ENCODE measurements at places on chromosomes 16 and 17.

DNA sequence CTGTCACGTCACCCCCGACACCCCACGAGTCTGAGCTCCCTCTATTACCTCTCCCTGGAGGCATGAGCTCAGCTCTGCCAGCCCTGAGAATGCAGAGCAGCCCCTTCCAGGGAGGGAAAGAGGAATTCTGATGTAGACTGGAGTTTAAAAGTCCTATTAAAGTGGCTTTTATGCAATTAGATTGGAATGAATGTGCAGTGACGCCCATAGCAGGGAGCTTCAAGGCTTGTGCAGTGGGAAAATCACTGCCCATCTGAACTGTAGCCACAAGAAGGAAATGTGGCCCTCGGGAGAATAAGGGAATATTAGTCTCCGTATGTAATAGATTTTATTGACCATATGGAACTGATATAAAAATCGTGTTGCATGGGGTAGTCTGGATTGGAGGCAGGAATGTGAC, 66.9 kb downstream of the ZNF423 start:
- DNase-seq = peak; percentile 35

DNA sequence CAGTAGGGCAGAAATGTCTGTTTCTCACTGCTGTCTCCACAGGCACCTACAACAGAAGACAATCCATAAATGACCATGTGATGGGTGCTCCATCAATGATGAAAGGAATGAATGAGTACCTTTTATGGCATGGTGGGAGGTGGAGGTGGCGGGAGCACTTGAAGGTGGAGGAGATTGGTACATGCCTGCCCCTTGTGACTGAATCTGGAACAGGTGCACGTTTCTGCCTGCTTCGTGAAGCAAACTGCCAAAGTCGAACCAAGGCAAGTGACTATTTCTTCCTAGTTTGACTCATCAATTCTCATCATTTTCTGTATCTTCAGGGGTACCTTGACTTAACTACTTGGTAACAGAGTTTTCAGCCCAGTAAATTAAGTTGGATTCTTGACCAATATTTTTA, 25.4 kb downstream of the CDRT15 start:
- no peak for DNase-seq

DNA sequence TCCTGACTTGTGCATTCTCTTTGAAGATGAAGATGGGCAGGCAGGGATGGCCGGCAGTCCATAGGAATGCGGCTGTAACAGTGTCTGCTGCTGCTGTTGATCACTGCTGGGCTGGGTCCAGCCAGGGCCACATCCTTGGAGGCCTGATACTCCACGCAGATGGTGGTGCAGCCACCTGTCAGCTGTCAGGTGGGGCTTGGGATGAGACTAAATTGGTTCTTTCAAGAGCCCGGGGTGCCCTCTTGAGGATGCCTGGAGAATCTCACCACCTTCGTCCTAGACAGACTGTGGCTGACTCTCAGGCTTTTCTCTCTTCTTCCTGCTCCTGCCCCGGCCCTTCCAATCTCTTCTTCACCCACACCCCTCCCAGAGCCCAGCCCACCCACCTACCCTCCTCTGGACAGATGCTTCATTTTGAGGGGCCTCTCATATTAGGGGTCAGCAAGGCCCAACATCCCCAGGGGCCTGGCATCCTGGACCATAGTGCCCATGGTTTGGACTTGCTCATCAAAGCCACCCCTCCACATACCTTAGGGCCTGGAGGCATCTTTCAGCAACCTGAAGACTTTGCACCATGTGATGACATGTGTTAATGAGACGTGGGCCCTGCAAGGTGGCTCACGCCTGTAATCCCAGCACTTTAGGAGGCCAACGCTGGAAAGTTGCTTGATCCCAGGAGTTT, 19.1 kb downstream of the OSBPL7 start:
- peak; percentile 22 for DNase-seq

GRCh38 chr16:57614944-57615343, 13.5 kb upstream of the ADGRG1 start:
- DNase-seq = no peak

DNA sequence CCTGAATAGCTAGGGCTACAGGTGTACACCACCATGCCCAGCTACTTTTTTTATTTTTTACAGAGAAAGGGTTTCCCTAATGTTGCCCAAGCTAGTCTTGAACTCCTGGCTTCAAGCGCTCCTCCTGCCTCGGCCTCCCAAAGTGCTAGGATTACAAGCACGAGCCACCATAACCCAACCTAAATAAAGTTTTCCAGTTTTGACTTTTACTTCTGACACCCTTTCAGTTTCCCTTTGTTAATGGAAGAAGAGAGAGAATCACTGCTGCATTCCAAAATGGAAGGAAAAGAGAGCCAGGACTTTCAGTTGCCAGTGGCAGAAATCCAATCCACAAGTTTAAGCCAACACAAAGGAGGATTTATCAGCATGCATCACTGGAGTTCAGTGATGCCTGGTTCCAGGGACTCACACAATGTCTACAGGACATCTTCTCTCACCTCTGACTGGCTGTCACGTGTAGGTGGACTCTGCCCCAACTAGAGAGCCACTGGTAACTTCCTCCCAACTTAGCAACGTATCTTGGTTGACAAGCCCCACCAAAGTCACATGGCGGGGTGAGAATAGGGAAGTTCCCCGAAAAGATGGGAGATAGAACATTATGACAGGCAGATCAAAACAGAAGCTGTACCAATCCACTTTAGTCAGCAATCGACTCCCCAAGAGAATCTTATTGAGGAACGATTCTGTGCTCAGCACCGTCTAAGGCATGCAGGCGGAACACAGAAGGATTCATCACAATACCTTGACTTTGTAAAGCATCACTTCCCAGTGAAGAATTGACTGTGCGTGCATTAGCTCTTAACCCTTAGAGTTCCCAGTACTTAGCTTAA, 46.5 kb downstream of the GAS7 start:
- no peak for DNase-seq

DNA sequence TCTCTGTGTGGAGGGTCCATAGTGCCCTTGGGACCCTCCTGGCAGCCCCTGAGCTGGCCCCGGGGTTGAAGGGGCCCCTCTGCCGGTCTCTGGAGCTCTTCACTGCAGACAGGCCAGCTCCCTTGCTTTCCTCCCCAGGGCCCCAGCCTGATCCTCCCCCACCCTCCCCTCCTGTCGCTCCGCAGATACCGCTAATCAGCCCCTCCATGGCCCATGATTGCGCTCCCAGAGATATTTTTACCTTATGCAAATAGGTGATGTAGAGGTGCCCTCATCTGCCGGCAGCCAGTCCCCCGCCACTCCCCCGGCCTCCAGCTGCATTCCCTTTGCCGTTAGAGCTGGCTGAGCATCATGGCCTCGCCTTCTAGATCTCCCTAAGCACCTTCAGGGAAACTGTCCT, 9.2 kb downstream of the MMP15 start:
- DNase-seq = no peak

DNA sequence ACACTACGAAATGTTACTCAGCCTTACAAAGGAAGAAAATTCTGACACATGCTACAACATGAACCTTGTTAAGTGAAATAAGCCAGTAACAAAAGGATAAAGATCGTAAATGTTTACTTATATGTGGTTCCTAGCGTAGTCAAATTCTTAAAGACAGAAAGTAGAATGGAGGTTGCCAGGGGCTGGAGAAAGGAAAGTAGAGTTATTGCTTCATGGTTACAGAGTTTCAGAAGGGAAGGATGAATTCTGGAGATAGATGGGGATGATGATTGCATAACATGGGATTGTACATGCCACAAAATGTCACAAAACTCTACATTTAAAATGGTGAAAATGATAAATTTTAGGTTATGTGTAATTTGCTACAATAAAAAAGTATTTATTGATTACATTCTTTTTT, 103.8 kb downstream of the CHD9NB start:
- DNase-seq = no peak

DNA sequence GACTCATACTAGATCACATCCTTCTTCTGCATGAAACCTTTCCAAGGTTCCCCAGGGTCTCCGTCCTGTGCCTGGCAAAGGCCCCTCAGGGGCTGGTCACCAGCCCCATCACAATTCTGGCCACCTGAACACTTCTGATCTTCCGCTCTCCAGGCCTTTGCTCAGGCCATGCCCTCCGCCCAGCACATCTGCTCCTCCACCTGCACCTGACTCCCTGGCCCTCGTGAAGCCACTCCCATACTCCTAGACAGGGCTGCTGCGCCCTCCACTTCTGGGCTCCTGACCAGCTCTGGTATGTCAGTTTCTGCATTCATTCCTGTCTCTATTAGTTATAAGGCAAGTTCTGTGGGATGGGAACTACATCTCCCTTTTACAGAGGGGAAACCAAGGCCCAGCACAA, 1.9 kb upstream of the MYL11 start:
- no peak for DNase-seq

- DNase-seq = no peak
Measured at GRCh38 chr16:66014221-66014620, 352.3 kb upstream of the CDH5 start.

DNA sequence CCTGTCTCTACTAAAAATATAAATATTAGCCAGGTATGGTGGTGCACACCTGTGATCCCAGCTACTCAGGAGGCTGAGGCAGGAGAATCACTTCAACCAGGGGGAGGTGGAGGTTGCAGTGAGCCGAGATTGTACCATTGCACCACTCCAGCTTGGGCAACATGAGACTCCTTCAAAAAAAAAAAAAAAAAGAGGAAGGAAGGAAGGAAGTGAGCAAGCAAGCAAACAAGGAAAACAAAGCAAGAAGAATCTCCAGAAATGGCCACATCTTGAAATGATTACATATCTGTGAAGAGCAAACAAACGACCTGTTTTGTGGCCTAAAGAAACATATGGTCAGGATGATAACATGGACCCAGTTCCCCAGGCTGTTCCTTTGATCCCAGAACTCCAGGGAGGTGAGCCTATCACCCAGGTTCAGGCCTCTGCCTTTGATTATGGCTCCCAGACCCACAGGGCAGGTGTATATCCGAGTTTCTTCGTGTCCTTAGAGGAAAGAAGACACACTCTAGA, 8.9 kb downstream of the ACOX1 start:
- peak; percentile 67 for DNase-seq

GRCh38 chr16:10895053-10895946, 18.3 kb downstream of the CIITA start:
- peak; percentile 21 for DNase-seq

- no peak for DNase-seq
Measured at GRCh38 chr17:50533185-50533584, 650 bp downstream of the EPN3 start.

DNA sequence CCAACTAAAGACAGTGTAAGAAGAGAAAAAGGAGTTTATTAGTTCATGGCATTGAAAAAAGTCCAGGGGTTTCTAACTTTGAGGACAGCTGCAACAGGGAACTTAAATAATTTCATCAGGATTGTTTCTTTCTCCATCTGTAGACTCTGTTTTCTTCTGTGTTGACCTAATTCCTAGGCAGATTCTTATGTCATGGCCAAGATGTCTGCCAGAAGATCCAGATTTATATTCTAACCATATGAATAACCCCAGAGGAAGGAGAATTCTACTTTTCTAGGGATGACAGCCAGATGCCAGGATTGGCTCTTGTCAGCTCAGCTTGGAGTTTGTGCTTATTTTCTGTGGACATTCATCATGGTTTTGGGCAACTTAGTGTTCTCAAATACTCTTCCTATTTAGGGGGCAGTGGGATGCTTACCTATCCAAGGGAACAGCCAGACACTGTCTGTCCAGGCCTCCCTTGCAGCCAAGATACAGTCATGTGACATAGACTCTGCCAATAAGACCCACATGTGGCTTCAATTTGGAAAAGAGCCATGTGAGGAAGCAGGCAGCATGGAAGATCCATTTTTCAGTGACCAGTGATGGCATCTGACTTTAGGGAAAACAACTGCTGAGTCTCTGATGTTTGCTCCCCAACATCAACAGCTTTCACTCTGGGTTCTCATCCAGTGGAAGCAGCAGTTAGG, 18.2 kb downstream of the PCTP start:
- peak; percentile 65 for DNase-seq

DNA sequence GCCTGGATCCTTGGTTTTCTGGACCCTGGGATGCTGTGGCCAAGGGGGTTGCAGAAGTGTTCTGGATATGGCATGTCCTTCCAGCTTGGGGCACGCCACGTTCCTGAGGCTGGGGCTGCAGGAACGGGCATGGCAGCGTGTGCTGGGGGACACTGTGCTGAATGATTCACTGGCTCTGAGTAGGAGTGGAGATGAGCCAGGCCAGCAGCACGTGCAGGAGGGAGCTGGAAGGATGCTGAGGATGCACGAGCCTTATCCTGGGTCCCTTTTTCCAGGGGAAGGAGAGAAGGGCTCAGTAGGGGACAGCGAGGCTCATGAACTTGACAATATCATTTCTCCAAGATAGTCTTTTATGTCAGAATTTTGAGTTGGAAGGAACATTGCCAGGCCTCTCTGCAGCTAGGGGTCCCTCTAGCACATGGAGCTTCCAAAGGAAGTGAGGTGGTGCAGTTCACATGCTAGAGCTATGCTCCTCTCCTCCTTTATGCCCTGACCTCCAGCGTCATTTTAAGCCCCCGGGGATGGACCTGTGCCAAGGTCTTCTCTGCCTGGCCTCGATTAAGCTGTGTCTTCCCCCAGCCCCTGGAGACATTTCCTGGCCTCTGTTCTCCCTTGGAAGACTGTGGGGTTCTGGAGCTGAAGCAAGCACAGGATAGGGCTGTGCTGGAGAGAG, 125.9 kb downstream of the OR1D5 start:
- no peak for DNase-seq

GRCh38 chr17:75596320-75597087, 8.9 kb downstream of the MYO15B start:
- DNase-seq = no peak

GRCh38 chr16:74524926-74525325, 82.0 kb downstream of the GLG1 start:
- no peak for DNase-seq

- no peak for DNase-seq
Measured at GRCh38 chr17:77523540-77523939, 382.8 kb downstream of the SEC14L1 start.

GRCh38 chr17:37284191-37284590, 91.6 kb upstream of the C17orf78 start:
- DNase-seq = no peak

- no peak for DNase-seq
Measured at GRCh38 chr16:28155293-28155692, 56.5 kb downstream of the XPO6 start.

- DNase-seq = peak; percentile 16
Measured at GRCh38 chr16:80063031-80063712, 462.6 kb upstream of the MAF start.

DNA sequence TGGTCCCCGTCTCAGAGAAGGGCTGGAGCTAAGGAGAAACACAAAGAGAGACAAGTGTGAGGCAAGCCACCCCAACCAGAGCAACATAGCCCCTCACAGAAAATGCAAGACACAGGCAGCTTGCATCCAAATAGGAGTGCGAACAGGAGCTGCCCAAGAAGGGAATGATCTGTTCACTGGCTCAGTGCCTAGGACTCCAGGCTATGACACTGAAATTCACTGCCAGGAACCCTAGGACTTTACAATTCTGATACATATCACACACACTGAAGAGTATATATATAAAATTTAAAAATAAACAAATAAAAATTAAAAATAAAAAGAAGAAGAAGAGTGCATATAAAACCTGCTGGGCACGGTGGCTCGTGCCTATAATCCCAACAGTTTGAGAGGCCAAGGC, 5.2 kb downstream of the ZNF23 start:
- no peak for DNase-seq

GRCh38 chr16:5045499-5046115, 11.9 kb upstream of the NAGPA start:
- no peak for DNase-seq
